ENCODE measurements at places on chromosomes 6 and 20.

DNA sequence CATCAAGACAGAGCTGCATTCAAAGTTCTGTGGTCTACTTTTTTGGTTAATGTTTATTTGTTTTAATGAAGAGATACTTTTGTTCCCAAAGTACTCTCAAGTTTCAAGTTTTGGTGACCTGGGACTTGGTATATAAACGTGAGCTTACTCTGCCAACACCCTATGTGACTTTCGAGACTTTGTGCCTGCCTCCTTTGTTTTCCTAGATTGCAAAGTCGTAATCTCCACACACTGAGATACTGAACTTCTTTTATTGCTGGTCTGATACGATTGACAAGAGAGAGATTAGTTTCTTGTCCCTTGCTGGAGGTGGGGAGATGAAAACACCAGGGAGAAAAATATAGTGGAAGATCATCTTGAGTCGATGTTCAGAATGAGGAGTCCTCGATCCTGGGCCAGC, 27.9 kb downstream of the PCNA start:
- DNase-seq = no peak

DNA sequence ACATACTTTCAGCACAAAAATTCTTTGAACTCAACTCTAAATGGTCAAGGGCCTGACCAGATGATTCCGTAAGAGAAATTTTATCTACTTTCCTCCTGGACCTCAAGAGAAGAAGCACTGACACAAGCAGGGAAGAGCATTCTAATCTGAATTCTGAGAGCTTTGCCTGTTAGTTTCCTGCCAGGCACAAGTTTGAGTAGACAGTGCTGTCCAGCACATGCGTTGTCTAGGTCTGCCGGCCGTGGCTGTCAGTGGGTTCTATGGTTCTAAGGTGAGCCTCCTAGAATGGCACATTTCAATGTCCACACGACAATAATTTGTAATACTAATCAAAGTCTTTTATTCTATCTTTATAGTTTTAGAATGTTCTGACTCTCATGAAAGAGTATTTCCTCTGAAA, 91.9 kb downstream of the RFPL4B start:
- no peak for DNase-seq

DNA sequence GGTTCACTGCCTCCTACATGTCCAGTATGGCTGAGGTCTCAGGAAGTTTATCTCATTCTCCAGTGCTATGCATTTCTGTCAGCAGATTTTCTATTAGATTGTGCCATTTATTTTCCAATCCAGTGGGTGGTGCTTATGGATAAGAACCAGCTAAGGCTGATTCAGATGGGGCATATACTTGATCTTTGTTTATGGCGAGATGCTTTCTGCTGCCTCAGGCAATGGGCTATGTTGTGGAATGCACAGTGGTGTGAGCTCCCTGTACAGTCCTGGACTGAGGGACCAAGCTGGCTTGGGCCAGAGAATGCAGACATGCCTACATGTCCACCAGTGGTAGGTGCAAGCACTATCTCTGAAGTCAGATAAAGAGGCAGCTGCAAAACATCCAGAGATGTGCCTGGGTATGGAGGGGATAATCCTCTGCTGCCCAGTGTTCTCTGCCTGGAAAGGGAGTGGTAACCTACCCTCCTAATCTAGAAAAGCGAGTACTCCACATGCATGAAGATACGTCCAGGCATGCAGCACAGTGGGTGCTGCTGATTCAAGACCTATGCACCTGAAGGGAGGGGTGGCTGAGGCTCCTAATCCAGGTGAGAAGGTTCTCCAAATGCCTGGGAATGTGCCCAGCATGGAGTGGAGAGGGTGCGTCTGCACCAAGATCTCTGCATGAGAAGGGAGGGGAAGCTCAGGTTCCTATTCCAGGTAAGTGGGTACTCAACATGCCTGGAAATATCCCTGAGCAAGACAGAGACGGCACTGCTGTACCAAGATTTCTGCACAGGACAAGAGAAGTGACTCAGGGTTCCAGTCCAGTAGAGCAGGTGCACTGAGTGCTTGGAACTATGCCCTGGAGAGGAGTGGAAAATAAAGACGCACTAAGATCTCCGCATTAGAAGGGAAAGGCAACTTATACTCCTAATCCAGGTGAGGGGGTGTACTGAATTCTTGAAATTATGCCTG, 9.4 kb downstream of the CST4 start:
- no peak for DNase-seq

DNA sequence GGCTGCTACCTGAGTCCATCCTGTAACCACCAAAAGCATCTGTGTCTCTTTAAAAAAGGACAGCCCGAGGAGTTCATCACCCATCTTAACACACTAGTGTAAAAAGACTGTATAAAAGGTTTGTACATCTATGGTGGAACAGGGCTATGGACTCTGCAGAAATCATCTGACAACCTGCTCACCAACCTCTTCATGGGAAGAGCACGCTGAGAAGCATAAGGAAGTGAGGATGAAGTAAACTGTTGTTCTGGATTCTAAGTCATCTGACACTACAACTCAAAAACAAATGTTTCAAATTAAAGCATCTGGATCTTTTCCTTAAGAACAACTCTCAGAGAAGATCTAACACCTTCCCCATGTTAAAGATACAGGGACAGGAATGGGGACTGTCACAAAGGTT, 5.4 kb downstream of the IFNGR1 start:
- DNase-seq = no peak
